Left forelimb (tissue), 1 donor: ENCODE measurements at places on chromosomes 3 and 15.
A peak's percentile ranks its signal among the peaks of the same experiment; 100 is the strongest.

GRCh38 chr3:189806171-189806951 is 175.2 kb downstream of the TP63 start:
- no peak for DNase-seq

GRCh38 chr3:136811701-136812100 is 7.2 kb upstream of the SLC35G2 start:
- DNase-seq, result no peak

- DNase-seq, result no peak
Measured at GRCh38 chr15:77532067-77532710, 100.5 kb downstream of the LINGO1 start.

GRCh38 chr3:149382101-149382467 is 4.6 kb upstream of the TM4SF1 start:
- no peak for DNase-seq

DNA sequence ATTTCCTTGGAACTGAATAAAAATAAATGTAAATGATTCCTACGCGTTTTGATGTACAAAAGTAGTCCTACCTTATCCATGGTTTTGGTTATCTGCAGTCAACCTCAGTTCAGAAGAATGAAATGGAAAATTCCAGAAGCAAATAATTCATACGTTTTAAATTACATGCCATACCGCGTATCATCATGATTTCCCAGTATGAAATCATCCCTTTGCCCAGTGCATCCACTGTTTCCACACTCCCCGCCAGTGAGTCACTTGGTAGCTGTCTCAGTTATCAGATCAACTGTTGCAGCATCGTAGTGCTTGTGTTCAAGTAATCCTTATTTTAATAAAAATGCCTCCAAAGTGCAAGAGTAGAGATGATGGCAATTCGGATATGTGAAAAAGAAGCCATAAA is 9.1 kb upstream of the MFSD1 start:
- no peak for DNase-seq

DNA sequence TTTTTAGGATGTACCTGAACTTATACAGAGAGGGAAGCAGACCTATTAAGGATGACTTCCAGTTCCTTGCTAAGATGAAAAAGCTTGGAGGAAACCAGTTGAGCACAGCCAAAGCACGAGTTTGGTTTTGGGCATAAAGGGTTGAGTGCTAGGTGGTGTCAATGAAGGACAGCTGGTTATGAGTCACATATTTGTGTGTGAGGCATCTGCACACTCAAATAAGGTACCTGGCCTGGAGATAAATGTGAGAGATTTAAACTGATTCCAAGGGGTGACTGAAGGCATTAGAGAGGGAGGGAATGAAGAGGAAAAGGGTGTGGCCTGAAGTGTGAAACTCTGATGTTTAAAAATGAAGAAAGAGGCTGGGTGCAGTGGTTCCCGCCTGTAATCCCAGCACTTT is 486.7 kb downstream of the DIPK2A start:
- no peak for DNase-seq

DNA sequence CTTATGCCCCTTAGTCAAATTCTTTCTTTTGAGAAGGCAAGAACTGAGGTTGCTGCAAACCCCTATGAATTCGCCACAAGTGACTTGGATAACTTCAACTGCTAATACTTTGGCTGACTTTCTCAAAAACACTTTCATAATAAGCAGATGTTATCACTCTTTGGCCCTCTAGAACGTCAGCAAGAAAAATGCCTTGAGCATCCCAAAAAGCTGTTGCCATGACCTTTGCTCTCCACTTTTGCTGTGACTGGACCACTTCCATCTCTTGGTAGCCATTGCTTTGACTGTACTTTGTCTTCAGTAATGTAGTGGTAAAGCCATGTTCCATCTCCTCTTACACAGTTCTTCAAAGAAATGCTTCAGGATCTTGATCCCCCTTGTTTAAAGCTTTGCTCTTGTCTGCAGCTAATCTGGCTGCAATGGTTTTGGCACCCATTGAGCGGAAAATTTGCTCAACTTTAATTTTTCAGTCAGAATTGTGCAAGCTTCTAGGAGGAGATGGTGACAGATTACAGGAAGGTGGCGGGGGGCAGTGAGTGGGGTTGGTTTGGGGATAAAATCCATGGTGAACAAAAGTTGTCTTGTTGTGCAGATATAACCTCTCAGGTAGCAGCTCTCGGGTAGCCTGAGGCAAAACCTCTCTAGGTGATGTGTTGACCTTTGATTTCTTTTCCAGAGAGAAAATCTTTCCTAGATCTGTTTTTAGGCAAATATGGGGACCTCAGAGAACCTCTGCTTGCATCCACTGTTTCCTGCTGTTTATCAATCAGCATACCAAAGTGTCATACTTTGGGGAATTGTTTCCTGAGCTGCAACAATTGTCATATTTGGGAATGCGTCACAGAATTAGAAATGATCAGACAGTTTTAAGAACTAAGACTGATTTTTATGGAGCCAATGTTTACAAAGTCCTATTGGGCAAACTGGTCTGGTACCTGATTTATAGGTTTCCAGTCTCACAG is 83.6 kb downstream of the CCR1 start:
- DNase-seq, result no peak

DNA sequence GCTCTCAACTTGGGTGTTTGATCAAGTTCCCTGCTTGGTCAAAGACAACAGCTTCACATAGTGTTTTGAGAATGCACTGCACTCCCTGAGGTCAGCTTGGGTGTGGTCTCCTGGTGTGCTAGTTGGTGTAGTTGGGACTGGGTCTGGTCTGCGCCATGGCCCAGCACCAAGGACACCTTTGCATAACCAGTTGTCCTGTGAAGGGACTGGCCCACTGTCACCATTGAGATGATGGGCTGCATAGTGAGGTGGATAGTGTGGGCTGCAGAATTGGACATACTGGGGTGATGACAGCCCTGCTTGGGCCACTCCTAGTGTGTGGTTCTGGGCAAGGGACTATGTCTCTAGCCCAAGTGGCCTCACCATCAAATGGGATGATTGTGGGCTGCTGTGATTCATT is 9.5 kb downstream of the RPSA start:
- DNase-seq, result no peak

- no peak for DNase-seq
Measured at GRCh38 chr15:40764629-40765103, 798 bp downstream of the GCHFR start.

GRCh38 chr3:139302801-139303113 is 41.1 kb upstream of the MRPS22 start:
- no peak for DNase-seq

DNA sequence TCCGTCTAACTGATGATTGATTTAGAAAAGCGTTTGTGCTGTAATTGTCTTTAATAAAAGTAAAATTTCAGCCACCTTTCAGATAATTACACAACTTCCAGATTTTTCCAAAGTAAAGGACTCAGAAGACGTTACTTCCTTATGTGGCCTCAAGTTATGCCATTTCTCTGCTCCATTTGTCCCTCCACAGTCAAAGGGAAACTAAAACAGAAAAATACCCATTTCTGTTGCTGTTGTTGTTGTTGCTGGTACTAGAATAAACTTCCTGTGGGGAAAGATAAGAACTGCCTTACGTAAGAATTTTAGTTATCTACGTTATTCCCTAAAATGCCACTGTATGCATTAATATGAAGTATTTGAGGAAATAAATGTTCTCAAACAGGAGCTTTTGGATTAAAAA is 153.9 kb downstream of the P3H2 start:
- DNase-seq, result no peak

DNA sequence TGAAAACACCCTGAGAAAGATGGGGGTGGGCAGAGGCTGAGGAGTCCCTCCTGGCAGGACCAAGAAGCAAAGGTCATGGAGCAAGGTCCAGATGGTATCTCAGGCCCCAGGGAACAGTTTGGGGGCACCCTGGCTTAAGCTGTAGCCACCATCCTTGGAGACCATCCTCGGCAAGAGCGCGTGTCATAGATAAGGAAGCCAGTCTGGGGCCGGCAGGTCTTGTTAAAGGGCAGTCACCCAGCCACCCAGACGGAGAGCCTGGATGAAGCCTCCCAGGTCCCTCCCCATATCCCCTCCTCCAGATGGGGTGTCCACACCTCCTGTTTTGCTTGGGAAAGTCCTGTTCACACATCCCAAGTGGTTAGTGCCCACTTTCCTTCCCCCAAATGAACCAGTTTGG is 191.1 kb downstream of the KLF13 start:
- no peak for DNase-seq

- DNase-seq, result no peak
Measured at GRCh38 chr3:117080872-117081271, 371.3 kb downstream of the TUSC7 start.

DNA sequence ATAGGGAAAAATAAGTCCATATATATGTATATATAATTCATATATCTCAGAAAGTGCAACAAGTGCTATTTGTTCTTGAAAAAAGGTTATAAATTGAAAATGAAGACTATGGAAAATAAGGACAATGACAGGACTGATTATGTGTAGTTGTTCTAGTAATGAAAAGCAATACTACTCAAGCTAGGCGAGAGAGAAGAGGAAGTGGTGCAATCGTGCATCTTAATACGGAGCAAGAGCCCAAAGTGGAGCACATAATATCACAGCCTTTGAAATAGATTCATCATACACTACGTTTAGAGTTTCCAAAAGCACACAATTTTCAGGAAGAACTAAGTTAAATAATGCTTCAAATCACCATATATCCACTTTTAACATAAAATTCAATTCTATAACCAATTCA is 87.9 kb downstream of the ULK4 start:
- no peak for DNase-seq

GRCh38 chr3:197080344-197080743 is 50.7 kb upstream of the MELTF start:
- no peak for DNase-seq

- DNase-seq, result no peak
Measured at GRCh38 chr3:57637391-57637790, 40.2 kb upstream of the ARF4 start.

DNA sequence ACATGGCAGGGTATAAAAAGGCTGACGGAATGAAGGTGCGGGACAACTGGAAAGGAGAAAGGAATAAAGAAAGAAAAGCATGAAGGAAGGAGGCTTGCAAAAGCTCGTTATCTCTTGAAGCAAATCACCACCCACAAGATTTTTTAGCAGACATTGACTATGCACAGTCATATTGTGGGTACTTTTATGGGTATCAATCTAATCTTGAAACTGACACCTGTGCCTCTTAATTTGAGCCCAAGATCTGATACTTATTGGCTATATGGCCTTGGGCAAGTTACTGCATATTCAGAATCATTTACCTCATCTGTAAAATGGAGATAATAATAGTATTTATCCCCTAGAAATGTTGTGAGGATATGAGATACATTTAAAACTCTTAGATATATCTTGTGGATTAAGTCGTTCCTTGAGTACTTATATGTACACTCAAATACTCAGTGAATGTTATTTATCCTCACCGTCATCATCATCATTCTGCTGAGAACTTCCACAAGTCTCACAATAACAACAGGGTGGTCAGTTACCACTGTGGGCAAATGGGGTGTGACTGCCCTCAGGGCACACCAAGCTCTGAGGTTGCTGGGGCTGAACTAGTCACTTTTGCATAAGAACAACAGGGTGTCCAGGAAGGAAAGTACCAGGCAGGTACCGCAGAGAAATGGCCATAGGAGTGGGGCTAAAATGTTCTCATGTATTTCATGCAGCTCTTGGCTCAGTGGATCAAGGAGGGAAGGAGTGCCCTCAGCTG is 266.1 kb downstream of the SLC9A9 start:
- DNase-seq, result no peak

GRCh38 chr3:179460260-179460659 is 9.0 kb upstream of the GNB4 start:
- DNase-seq, result no peak

DNA sequence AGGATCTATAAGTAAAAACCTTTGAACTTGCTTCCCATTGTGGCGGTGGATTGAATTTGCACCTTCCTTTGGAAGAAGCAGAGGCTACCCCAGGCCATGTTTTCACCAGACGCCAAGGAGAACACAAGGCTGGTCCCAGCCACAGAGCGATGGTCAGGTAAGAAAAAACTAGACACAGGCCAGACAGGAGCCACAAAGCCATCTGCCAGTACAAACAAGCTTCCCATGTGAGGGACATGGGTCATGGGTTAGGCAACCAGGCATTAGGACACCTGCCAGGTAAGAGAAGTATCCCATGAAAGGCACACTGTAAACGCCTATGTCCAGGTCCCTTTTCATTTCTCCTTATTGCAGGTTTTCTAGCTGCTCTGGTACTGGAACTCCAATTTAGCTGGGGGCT is 190.2 kb downstream of the KLF13 start:
- no peak for DNase-seq

- peak; percentile 91 for DNase-seq
Measured at GRCh38 chr3:129596194-129597086, 10.0 kb downstream of the PLXND1 start.

- DNase-seq, result no peak
Measured at GRCh38 chr3:52429779-52430415, 15.0 kb downstream of the SEMA3G start.

DNA sequence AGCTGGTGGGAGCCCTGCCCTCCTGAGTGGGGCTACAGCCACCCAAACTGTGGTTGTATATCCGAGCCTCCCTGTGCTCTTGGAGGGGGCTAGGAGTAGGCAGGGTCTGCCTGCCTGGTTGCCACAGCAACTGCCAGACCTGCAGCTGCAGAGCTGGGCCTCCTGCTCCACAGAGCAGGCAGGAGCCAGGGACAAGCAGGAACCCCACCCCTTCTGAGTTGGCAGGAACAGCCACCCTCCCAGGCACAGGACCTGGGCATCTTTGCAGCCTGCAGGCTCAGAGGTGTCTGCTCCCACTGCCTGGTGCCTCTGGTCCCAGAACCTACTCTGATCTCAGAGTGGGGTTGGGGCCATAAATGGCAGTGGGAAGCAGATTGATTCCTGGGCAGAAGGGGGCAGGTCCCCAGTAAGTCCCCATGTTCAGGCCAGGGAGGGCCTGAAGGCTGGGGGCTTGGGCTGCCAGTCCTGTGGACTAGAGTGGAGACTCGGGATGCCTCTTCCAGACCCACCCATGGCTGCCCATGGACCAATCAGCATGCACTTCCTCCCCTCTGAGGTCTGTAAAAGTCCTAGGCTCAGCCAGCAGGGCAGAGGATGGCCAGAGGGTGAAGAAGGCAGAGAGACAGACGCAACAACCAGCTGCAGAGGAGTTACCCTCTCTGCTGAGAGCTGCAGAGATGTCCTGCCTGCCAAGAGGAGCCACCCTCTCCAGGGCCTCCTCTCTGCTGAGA is 10.3 kb upstream of the LRRC31 start:
- DNase-seq, result no peak

- no peak for DNase-seq
Measured at GRCh38 chr15:97745481-97746071, 214.9 kb upstream of the ARRDC4 start.

DNA sequence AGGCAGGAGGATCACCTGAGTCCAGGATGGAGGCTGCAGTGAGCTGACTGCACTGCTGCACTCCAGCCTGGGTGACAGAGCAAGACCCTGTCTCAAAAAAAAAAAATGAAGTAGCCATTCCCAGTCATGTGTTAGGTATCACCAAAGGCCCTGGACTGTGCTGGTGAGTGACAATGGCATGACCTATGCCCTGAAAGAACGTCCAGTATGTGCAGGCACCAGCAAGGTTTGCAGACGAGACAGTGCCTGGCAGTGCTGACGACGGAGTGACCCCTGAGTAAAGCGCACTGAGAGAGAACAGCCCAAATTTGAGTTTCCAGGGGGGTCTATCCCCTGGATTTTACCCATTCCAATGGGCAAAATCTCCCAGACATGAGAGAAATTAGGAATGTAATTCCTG is 45.2 kb downstream of the RBPMS2 start:
- no peak for DNase-seq
